Activated naive CD8-positive, alpha-beta T cell treated with anti-CD3 and anti-CD28 coated beads, Interleukin-2, amount 50 U/mL, for 16 hours (primary cell): ENCODE measurements at places on chromosomes 5 and 9.

- no peak for DNase-seq
These were observed 208.8 kb upstream of the IRX2 start for GRCh38 chr5:2960294-2960693.

DNA sequence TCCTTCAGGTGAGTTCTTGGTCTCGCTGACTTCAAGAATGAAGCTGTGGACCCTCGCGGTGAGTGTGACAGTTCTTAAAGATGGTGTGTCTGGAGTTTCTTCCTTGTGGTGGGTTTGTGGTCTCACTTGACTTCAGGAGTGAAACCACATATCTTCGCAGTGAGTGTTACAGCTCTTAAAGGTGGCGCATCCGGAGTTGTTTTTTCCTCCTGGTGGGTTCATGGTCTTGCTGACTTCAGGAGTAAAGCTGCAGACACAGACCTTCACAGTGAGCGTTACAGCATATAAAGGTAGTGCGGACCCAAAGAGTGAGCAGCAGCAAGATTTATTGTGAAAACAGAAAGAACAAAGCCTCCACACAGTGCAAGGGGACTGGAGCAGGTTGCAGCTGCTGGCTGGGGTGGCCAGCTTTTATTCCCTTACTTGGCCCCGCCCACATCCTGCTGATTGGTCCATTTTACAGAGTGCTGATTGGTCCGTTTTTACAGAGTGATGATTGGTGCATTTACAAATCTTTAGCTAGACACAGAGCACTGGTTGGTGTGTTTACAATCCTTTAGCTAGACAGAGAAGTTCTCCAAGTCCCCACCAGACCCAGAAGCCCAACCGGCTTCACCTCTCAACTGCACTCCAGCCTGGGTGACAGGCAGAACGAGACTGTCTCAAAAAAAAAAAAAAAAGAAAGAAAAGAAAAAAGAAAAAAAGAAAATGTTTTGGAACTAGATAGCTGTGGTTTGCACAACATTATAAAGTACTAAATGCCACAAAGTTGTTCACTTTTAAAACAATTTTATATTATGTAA is 9.1 kb upstream of the ERMP1 start:
- peak; percentile 30 for DNase-seq

DNA sequence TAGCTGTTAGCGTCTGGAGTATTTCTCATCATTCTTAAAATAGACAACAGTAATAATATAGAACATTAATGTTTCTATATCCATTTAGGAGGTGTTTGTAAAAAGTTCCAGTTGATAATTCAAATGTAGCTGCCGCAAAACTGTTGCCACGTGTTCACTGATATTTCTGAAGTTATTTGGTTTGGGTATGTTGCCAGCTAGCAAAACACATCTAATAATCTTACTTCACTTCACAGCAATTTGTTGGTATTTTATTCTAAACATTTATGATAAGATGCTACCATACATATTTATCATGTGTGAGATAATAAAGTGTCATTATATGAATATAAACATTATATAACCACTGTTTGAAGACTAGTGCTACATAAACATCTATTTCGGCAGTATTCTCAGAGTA is 101.6 kb downstream of the CDH12 start:
- no peak for DNase-seq

GRCh38 chr9:22053178-22053577 is 44.1 kb upstream of the CDKN2B start:
- no peak for DNase-seq
